T-helper 2 cell (primary cell): ENCODE measurements at places on chromosomes 4 and X.

DNA sequence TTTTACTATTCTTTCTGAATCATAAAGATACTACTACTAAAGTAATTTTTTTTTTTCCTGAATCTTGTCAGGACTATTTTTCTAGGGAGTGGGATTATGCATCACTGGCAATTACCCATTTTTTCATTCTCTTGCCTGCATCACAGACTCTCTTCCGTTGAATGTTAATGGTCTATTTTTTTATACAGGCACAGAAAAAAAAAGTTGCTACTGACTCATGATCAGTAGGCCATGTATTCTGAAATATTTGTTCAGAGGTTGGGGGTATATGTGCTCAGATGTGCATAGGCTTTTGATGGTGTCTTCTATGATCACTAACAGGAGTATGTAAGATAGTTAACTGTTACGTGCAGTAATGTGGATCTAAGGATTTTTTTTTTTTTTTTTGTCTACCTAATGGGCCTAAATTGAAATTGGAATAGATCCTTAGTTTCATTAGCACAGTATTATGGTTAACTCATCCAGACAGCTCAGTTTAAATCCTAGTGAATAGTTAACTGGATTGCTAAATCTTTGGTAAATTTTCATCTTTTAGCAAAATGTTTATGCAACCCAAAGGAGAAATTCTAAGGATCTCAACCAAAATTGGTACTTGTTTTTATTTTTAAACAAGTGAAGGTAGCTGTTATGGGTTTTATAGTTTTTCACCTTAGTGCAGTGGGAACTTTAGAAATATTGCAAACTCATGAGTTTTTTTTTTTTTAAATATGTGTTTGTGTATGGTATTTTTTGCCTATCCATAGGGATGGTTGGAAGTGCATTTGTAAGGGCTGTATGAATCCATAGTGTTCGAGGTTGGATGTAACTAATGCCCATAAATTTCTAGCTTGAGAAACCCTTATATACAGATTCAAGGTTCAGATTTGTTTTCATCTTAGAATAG is 12.1 kb downstream of the BMP2K start:
- no peak for DNase-seq

DNA sequence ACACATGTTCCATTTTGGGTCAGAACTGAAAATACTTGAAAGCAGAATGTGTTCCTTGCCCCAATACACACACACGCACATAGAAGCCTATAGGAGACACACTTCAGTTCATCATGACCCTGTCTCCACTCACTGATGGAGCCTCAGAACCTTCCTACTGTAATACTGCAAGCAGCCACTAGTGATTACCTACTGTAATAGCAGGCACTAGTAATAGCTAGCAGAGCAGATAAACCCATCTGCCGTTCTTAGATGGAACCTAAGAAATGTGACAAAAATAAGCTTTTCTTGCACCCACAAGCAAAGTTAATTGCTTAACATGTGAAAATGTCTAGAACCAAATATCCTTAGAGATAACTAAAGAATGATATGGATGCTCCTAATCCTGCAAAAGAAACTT is 13.6 kb downstream of the AMTN start:
- no peak for DNase-seq

- DNase-seq: no peak
Measured at GRCh38 chrX:70878902-70879301, 29.6 kb downstream of the TEX11 start.

DNA sequence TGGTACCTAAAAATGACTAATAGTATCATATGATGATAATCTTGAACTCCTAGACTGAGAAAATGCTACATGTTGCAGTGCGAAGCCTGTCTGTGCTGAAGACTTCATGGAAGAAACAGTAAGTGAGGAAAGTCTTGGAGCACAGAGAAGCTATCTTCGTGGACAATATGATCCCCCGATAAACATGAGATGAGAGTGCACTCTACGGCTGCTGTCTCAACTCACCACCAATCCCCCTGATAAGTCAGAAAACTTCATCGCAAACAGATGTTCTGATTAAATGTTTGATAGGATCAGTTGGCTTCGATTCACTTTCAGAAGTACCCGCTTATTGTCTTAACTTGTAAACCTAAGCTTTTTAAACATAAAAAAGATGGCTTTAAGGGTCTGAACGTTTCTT is 130.2 kb downstream of the ELOVL6 start:
- no peak for DNase-seq

- DNase-seq: no peak
Measured at GRCh38 chrX:72054779-72055489, 76.8 kb downstream of the RTL5 start.

DNA sequence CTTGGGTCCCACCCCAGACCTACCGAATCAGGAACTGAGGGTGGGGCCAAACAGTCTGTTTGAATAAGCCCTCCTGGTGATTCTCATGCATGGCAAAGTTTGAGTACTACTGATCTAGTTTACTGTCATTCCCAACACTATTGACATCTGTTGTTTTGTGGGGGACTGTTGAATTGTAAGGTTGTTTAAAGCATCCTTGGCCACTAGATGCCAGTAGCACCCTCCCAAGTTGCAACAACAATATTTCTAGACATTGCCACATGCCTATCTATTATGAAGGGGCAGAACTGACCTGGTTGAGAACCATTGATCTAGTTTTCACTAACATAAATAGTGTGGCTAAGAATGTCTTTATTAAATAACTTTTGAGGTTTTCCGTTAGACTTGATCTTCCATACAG is 15.1 kb downstream of the TAF9B start:
- no peak for DNase-seq
